ENCODE measurements at places on chromosomes 11 and 22.

DNA sequence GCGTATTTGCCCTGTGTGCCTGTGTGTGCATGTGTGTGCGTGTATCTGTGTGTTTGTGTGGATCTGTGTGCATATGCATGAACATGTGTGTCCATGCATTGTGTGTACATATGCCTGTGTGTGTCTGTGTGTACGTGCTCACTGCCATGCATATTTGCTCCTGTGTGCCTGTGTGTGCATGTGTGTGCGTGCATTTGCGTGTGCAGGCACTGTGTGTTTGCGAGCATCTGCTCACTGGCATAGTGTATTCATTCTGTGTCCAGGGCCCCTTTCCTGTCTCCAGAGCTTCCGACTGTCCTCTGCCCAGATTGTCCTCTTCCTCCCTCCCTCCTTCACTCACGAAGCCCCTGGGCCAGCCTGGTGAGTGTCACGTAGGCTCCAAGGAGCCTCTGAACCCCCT, 5.8 kb downstream of the EMID1 start:
- no peak for DNase-seq

DNA sequence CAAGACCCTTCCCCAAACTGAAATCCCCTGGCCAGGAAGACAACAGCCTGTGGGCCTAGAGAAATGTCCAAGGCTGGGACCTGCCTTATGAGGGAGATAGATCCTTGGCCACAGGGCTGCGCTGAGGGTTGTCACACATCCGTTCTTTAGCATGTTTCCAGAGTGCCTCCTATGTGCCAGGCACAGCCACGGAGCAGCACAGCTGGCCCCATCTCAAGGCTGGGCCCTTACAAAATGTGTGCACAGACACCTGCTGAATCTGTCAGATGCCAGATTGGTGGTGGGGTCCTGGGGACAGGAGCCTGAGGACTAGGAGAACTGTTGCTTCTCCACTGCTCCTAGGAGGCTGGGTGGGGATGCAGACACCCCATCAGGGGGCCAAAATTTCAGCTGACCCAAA, 11.2 kb downstream of the GRIK4 start:
- DNase-seq = no peak

DNA sequence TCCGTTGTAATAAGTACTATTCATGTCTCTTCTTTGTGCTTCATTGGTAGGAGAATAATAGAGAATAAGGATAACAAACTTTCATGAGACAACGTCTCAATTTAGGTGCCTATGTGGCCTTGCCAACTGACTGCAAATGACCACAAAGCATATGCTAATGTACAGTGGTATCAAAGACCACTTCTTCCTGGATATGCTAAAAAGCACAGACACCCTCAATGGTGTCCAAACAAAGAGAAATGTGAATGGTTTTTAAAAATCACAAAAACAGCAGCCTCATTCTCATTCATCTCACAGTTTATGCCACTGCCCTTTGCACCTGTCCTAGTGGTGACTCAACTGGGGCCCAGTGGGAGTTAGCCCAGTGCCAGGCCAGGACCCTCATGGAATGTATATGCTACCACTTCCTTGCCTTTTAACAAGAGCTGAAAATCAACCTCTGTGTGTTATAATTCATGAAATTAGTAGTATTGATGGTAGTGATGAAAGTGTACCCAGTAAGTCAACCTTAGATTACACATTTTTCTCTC, 65.2 kb upstream of the MTMR2 start:
- DNase-seq = no peak

DNA sequence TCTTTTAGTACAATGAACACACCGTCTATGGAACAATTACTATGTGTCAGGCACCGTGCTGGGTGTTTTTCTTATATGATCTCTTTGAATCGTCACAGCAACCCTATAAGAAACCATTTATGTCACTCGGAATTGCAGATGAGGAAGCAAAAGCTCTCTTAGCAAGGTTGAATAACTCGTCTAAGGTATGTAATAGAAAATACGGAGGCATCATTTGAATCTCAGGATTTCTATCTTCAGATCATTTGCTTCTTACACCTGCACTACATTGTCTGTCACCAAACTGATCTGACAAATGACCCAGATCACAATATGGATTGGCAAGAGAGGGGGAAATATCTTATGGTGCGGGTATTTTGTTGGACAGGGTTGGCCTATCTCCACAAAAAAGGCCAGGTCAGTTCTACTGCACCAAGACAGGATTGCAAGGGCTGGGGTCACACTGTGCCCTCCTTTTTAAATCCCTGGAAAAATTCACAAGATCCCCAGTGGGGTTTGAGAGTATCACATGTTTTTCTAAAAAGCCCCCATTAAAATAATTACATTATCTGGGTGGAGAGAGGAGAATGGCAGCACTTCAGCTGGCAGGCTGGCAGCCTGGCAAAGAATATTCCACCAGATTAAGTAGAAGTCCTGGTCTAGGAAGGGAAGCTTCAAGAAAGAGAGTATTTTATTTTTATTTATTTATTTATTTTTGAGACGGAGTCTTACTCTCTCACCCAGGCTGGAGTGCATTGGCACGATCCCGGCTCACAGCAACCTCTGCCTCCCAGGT, 110.7 kb upstream of the CLMP start:
- DNase-seq = no peak

GRCh38 chr11:67238894-67239782, 27.1 kb upstream of the GRK2 start:
- no peak for DNase-seq

DNA sequence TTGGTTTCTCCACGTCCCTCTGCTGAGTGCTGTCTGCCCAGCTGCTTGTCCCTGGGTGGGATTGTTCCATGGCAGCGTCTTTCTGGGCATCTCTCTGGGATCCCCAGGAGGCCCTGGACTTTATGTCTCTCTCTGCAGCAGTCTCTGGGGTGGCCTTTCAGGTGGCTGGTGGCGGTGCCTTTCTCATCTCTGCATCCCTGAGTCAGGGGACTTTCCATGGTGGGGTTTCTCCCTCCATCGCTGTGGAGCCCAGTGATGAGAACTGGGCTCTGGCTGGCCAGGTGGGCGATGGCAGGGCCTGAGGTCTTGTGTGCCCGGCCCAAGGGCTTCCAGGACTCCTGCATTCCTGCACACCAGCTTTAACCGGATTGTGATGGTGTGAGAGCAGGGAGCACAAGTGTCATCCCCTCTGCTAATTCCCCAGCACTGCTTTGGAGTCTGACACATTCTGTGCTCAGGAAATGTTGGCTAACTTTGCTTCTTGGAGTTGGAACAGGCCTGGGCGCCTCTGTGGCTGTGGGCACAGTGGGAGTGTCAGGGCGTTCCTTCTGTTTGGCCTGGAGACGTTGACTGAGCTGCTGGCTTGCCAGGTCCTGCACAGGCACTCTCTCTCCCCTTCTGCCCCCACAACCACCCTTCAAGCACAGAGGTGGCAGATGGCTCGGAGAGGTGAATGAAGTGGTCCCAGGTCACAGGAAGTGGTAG, 27.9 kb downstream of the FAM83F start:
- DNase-seq = no peak

DNA sequence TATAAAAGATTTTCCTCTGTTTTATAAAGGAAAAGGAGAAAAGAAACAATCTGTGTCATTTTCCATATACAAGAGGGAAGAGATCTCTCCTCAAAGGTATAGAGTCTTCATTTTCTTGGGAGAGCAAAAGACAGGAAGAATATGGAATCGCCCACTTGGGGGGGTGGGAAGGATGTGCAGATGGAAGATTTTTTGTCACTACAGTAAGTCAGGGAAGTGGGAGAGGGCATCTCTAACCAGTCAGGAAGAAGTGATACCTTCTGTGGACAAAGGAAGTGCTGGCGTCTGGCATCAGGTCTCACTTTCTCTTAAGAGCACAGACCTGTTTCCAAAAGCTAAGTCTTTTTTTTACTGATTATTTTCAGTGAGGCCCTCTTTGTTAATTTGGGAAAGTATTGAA, 1.4 kb downstream of the PRR14L start:
- DNase-seq = no peak

DNA sequence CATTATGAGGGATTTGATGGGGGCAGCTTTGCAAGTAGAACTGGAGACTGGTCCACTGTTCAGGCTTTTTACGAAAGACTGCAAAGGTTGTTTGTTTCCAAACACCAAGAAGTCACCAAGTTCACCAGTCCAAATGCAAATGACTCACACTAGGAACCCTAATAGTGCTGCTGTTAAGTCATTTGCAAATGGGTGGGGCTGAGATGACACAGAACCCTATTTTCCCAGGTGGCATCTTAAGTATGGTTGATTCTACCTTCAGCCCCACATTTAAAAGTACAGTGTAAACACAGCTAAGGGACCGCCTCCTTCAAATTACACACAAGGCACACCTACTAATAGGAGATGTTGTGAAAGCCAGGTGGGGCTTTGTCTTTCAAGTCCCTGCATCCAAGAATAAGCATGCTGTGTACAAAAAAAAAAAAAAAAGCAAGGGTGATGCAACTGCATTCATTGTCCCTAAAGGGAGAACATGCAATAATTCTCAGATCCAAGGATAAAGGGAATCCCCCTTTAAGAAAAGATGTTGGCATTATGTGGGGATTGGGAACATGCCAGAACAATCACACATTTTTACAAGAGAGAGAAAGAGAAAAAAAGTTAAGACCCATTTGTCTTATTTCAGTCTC, 27.3 kb downstream of the BDNF start:
- DNase-seq = no peak

DNA sequence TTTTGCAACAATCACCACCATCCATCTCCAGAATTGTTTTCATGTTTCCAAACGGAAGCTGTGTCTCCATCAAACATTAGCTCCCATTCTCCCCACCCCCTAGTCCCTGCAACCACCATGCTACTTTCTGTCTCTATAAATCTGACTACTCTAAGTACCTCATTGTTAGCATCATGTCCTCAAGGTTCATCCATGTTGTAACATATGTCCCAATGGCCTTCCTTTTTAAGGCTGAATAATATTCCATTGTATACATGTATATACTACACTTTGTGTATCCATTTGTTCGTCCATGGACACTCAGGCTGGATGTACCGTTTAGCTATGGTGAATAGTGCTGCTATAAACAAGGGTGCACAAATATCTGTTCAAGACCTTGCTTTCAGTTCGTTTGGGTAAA, 8.2 kb upstream of the DPF2 start:
- no peak for DNase-seq

GRCh38 chr11:48107188-48107704, 109.4 kb upstream of the OR4B1 start:
- DNase-seq = no peak

- DNase-seq = no peak
Measured at GRCh38 chr11:63510360-63511047, 4.6 kb downstream of the LGALS12 start.

DNA sequence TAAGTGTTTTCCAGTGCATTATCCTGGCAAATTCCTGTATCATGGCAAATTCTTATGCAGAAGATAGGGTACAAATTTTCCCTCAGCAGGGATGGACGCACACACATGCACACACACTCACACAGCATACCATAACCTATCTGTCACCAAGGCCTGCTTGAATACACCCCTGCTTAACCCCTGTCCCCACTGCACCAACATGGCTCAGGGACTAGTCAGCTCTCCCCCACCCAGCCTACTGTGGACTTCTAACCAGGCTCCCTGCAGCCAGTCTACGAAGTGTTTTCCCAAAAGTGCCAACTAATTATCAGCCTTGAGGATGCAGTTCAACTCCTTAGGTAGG, 63.1 kb downstream of the RAB30 start:
- DNase-seq = no peak

DNA sequence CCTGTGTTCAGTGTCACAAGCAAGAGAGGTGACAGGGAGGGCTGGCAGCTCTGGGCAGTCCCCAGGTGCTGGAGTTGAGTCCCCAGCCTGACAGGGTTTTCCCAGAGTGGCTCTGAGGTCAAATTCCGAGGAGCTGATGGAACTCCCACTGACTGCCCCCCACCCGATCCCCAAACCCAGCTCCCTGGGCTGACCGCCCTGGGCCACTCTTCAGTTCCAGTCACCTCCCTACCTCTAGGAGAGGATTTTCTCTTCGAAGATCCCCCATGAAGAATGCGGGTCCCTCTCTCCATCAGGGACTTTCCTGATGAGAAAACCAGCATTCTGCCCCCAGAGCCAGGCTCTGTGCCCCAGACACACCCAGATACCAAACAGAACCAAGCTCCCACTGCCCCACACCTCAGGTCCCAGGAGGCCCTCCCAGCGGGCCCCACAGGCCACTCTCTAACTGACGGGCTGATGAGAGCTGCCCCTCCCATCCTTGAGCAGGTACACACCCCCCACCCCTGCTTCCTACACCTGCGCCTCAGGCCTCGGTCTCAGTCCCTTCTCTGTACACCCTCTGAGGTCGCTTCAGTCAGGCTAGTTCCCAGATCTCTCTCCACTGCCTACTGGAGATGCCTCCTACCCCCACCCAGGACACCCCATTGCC, 12.1 kb upstream of the RAC2 start:
- no peak for DNase-seq

DNA sequence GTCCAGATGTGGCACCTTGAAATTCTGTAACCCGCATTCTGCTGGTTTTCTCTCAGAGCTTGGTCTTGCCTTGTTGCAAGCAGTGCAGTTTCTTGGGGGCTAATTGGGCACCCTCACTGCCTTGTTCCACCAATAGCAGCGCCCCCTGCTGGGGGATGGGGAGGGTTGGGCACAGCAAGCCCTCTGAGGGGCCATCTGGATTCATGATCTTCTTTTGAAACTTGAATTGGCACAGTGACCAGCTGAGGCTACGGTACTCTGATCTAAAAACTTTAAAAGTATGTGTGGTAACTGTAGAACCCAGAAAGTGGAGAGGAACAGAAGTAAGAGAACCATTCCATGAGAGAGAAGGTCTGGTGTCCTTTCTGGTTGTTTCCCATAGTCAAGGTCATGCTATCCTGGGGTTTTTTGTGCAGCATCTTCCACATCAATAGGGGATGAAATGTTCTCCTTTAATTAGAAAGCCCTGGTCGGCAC, 64.2 kb downstream of the MED15 start:
- DNase-seq = no peak

DNA sequence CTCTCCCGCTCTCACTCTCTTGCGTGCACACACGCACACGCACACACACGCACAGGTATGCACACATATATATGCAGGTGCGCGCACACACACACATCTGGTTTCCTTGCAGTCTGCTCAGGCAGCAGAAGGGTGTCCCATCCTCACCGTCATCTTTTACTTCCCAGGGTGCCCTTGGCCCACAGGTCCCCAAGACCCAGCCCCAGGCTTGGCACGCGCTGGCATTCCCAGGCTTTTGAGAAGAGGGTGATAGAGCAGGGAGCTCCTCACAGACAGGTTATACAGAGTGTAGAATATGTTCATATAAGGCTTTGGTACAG, 52.0 kb upstream of the SPATA19 start:
- DNase-seq = no peak

- no peak for DNase-seq
Measured at GRCh38 chr11:26946257-26946716, 47.6 kb upstream of the FIBIN start.

- DNase-seq = no peak
Measured at GRCh38 chr11:69828276-69828970, 9.2 kb upstream of the FGF3 start.

GRCh38 chr22:19877626-19878339, 23.1 kb upstream of the GNB1L start:
- DNase-seq = no peak
